NCI-H1417 (cell line): ENCODE measurements at places on chromosomes 1 and 21.

GRCh38 chr1:116558140-116558549 lies 12.7 kb downstream of the CD58 start:
- DNase-seq = no peak

GRCh38 chr1:65844296-65844695 lies 51.6 kb downstream of the PDE4B start:
- no peak for DNase-seq

- DNase-seq = no peak
Observed at GRCh38 chr21:41289431-41289830, 27.2 kb upstream of the FAM3B start.

DNA sequence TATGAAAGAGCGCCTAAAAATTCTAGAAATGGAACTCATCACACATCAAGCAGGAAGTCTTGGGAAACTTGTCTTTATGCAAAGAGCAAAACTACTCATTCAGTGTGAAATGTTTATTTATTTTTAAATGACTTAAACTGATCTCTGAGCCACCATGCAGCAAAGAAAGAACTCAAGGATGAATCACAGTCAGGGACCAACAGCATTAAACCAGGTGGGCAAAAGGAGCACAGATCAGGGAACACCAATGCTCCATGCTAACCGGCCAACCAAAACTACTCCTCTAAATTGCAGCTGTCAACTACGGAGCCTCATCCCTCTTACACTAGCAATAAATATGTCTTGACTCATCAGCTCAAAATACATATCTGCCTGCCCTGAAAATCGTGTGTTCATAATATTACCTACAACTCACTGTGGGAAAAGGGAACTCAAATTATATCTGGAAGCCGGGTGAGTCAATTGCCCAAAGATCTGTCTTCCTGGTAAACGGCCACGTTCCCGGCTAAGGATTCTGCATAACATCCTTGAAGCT lies 129.2 kb downstream of the PTPN14 start:
- DNase-seq = no peak

GRCh38 chr1:230067871-230068620 lies 1.0 kb downstream of the GALNT2 start:
- DNase-seq = peak; percentile 67

DNA sequence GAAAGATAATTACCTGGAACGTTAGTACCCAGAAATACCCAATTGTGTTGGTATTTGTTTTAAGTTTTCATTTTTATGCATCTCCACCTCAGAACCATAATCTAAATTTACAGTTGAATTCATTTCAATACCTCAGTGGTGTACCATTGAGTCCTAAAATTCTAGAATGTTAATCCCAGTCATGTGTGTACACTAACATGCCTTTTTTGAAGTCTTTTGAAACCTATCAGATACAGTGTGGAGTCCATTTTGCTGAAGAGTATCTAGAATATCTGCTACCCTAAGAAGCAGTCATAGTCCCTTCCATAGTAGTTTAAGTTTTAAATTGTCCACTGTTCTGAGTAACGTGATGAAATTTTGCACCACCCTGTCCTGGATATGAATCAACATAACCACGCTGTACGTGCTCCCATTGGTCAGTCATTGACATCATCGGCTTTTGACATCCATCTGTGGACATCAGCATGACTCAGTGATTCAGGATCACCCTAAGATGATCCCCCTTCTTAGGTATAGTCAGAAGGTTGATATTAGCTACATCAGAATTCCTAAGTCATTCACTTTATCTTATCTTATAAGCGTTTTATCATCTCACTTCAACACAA lies 7.5 kb upstream of the ASH1L start:
- DNase-seq = no peak

- no peak for DNase-seq
Observed at GRCh38 chr1:230280054-230280795, 145.9 kb downstream of the PGBD5 start.

DNA sequence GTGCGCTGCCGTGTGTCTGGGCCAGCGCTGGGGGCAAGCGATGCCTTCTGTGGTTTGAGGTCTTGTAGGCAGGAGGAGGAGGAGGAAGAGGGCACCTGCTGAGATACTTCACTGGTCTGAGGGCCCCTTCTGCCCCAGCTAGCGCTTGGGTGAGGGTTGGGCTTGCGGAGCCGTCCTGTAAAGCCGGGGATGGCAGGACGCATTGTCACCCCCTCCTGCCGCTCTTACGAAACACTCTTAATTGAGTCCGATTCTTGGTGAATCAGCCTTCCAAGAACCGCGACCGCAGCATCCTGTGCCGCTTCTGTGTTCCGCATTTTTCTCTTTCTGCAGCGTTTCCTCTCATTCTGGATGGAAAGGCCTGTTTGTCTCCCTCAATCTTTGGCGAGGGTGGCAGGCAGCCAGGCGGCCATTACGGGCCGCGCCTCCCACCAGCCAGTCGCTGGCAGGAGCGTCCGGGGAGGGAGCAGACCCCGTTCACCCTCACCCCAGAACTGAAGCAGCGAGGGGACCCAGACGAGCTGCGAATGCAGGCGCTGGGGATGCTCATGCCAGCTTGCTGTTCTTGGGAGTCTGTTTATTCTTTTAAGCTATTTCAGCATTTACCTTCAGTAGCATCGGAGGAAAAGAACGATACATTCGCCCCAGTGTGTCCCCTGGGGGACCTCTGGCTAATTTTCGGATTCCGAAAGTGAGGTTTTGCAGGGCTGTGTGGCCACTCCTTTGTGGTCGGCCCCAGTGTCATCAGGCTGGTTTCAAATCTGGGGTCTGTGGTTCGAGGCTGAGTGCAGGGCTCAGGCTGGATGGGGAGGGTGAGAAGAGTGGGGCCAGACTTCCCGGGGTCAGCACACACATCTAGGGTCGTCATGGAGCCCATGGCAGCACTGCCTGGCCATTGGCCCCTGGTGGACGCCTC lies 62.7 kb downstream of the SKI start:
- DNase-seq = no peak

DNA sequence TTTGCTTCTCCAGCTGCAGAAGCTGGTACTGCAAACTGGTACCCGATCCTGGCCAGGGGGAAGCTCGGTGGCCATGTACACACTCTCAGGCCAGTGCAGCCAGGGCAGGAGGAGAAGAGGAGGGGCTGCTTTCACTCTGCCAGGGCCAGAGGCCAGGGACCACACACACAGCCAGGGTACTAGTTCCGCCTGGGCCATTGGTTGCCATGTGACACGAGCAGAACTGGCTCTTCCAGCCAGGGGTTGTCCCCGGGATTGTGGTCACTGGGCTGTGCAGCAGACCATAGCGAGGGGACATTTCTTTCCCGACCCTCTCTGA lies 3.7 kb upstream of the SHISAL2A start:
- DNase-seq = no peak

- peak; percentile 81 for DNase-seq
Observed at GRCh38 chr1:76868154-76868882, 1.0 kb downstream of the ST6GALNAC5 start.

DNA sequence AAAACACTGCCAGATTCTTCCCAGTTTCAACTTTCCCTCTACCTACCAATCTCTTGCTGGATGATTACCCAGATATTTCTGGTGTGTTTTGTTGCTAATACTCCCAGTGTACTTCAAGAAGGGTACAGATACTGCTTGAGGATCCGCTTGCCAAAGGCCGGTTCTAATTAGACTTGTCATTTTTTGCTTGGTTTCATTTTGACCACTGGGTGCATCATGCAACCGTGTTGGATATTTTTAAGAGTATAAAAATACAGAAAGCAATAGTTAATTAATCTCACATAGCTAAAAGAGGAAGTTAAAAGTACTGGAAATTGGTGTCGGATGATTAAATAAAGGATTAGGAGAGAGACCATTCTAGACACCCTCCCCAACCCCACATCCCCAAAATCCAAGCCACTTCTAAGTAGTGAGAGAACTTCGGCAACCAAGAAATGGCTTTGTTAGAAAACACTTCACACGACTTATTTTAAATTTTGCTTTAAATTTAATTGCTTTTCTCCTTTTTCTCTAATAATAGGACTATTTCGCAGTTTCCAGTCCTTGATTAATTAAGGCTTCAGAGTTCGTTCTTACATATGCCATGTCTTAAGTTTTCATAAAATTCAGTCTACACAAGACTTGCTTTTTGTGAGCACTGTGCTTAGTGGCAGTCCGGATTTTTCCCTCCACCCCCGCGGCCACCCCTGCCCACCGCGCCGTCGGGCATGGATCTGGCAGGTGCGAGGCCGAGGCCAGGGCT lies 2.5 kb upstream of the CDKN2C start:
- peak; percentile 84 for DNase-seq

GRCh38 chr1:25443030-25443699 lies 12.5 kb downstream of the MACO1 start:
- no peak for DNase-seq

DNA sequence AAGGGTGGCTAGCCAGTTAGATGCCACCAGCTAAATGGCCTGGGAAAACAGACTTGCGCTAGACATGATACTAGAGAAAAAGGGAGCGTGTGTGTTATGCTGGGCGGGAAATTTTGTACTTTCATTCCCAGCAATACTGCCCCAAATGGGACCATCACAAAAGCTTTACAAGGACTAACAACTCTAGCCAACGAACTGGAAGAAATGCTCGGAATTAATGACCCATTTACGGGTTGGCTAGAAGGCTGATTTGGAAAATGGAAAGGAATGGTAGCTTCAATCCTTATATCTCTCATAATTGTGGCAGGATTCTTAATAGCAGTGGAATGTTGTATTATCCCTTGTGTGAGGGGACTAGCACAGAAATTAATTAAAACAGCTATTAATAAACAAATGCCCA lies 27.9 kb upstream of the ZNF496 start:
- DNase-seq = no peak

DNA sequence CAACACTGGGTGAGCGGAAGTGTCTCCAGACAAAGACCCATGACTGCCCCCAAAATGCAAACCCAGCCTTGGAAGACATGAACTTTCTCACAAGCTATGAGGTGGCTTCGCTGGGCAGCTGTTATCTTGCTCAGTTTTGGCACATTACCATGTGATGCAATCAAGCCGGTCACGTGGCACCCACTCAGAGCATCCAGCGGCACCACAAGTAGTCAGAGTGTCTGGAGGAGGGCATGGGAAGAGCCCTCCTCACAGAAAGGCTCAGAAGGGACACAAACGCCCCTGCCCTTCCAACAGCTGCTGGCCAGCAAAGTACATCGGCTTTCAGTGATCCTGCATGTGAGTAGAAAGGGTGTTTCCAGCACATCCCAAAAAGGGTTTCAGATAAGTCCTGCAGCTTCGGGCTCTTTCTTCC lies 145.5 kb upstream of the IRF2BP2 start:
- no peak for DNase-seq

DNA sequence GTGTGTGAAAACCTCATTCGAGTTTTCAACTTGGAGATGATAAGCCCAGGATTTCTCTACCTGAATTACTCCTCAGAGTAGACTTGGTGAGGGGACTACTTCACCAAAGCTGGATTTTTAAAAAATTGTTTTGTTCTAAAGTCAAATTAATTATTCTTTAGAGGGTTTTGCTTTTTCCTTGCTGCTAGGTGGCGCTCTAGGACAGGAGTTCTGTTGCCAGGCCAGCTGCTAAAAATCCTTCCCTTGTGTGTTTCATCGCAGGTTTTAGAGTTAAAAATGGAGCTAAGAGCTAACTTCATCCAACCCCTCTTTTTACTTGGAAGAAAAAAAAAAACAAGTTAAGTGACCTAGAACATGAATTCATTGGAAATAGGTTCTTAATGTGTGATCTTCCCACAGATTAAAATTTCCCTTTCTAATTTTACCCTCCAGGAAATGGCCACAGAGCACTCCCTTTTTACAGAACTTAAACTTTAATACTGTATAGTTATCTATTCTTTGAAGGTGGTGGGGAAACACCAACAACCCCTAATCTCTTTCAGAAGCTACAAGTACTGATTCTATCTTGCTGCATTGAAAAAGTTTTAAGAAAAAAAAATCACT lies 36.7 kb upstream of the FAM163A start:
- peak; percentile 81 for DNase-seq

DNA sequence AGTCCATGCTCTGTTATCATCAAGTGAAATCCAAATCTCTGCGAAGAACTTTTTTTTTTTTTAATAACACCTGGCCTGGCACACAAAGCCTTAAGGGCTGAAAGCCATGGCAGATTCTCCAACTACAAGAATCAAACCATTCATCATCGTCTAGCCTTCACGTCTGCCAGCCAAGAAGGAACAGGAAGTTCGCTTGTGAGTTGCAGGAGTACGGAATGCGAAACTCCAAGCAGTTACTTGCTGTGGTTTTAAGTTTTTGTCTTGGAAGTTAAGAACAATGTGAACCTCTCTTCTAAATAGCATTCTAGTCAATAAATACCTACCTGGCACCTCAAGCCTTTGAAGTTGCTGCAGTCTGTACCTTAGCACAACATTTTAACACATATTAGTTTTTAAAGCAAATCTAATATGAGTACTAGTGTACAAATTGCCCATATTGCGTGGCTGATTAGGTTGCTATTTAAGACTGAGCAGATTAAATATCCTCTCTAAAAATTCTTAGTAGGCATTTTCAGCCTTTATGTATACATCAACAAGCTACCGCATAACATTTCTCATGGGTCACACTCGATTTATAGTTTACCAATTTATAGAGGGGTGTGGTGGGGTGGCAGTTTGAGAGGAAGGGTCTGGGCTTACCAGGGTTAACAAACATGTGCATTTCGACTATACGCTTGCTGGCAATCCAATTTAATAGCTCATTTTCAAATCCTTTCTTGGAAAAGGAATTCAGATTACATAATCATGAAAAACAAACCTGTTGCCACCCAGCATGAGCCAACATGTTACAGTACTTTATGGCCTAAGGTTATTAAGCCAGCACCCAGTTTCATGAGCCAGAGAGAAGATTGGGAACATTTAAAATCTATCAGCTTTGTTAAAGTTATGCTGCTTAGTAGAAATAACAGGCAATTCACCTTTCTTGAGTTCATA lies 22.2 kb upstream of the PTPN14 start:
- no peak for DNase-seq

DNA sequence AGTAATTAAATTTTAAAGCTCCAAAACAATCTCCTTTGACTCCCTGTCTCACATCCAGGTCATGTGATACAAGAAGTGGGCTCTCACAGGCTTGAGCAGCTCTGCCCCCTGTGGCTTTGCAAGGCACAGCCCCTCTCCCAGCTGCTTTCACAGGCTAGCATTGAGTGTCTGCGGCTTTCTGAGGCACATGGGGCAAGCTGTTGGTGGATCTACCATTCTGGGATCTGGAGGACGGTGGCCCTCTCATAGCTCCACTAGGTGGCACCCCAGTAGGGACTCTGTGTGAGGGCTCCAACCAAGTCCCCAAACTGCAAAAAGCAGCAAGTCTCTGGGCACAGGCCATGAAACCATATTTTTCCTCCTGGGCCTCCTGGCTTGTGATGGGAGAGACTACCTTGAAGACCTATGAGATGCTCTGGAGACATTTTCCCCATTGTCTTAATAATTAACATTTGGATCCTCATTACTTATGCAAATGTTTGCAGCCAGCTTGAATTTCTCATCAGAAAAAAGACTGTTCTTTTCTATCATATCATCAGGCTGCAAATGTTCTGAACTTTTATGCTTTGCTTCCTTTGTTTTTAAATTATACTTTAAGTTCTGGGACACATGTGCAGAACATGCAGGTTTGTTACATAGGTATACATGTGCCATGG lies 554.1 kb upstream of the OLFM3 start:
- peak; percentile 5 for DNase-seq
